ENCODE measurements at places on chromosomes 16 and 17. TPM values are rescaled to one million over a fixed set of nuclear protein-coding genes. Genes with fewer than 3 reads are reported as not detected.
A peak's percentile ranks its signal among the peaks of the same experiment; 100 is the strongest.

DNA sequence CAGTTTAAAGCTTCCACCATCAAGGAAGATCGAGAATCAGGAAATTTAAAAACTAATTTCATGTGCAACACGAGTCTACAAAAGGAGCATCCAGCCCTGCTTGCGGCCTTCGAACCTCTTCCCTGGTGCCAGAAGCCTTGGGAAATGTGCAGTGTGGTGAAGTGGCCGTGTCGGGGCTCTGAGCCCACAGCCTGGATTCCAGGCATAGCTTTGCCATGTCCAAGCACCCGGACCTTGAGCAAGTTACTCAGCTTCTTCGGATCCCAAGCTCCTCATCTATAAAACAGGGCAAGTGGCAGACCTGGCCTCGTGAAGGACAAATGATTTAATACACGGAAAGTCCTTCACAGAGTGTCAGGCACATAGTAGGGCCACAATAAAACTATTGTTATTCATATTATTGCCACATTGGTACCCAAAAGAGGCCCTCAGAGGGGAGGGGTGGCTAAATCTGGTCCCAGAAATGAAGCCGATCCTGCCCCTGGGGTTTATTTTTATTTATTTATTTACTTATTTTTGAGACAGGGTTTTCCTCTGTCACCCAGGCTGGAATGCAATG lies 34.8 kb downstream of the COTL1 start:
- no peak overlapping the region for H3K27ac ChIP-seq
- no peak overlapping the region for H3K4me3 ChIP-seq
- H3K36me3 ChIP-seq, result peaks cover 65% of the 10 kb centered on the region
- DNase-seq, result no peak
- no peaks in the 10 kb centered on the region for H3K27me3 ChIP-seq
- H3K4me1 ChIP-seq, result peaks cover 61% of the 10 kb centered on the region

GRCh38 chr16:83561876-83562275 lies 245.9 kb upstream of the HSBP1 start:
- no peak for DNase-seq
- H3K4me3 ChIP-seq, result no peak overlapping the region
- no peak overlapping the region for H3K27ac ChIP-seq
- no peaks in the 10 kb centered on the region for H3K36me3 ChIP-seq
- H3K4me1 ChIP-seq, result no peaks in the 10 kb centered on the region

DNA sequence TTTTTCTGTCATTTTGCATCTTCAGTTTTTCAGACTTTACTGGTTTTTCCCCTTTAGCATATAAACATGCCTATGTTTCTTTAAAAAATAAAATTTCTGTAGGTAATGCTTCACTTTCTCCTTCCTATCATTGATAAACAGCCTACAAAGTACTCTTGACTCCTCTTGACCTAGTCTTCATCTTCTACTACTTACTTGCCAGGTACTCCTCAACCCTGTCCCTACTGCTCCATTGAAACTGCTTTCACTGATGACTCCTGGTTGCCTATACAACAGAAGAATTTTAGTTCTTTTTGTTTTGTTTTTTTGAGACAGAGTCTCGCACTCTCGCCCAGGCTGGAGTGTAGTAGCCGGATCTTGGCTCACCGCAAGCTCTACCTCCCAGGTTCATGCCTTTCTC lies 7.0 kb downstream of the DDX42 start:
- no peak for DNase-seq
- H3K4me1 ChIP-seq, result peaks cover 63% of the 10 kb centered on the region
- H3K36me3 ChIP-seq, result peaks cover 42% of the 10 kb centered on the region
- no peaks in the 10 kb centered on the region for H3K27me3 ChIP-seq
- peak overlapping the region; percentile 25 for H3K27ac ChIP-seq

DNA sequence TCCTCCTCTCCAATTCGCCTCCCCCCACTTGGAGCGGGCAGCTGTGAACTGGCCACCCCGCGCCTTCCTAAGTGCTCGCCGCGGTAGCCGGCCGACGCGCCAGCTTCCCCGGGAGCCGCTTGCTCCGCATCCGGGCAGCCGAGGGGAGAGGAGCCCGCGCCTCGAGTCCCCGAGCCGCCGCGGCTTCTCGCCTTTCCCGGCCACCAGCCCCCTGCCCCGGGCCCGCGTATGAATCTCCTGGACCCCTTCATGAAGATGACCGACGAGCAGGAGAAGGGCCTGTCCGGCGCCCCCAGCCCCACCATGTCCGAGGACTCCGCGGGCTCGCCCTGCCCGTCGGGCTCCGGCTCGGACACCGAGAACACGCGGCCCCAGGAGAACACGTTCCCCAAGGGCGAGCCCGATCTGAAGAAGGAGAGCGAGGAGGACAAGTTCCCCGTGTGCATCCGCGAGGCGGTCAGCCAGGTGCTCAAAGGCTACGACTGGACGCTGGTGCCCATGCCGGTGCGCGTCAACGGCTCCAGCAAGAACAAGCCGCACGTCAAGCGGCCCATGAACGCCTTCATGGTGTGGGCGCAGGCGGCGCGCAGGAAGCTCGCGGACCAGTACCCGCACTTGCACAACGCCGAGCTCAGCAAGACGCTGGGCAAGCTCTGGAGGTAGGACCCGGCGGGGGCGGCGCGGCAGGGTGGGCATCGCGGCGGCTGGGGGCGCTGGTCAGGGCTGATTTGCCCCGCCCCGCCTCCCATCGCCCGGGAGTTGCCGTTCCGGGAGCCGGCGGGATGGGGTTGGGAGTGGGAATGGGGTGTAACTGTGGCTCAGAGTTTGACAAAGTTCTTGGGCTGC lies 567 bp downstream of the SOX9 start:
- peaks cover 68% of the 10 kb centered on the region for H3K27me3 ChIP-seq
- peaks cover 4% of the 10 kb centered on the region for H3K36me3 ChIP-seq
- peak overlapping the region; percentile 30 for H3K4me3 ChIP-seq
- no peak for DNase-seq

GRCh38 chr17:43935204-43935925 lies 6.9 kb downstream of the PPY start:
- no peak overlapping the region for H3K27ac ChIP-seq
- peaks cover 18% of the 10 kb centered on the region for H3K27me3 ChIP-seq
- DNase-seq, result no peak
- no peaks in the 10 kb centered on the region for H3K36me3 ChIP-seq
- peaks cover 6% of the 10 kb centered on the region for H3K4me1 ChIP-seq

GRCh38 chr16:710500-711075 lies 4.3 kb upstream of the METRN start:
- no peak for DNase-seq
- H3K4me3 ChIP-seq, result no peak overlapping the region
- H3K27ac ChIP-seq, result no peak overlapping the region
- H3K36me3 ChIP-seq, result no peaks in the 10 kb centered on the region

GRCh38 chr16:80741724-80742123 lies 62.7 kb downstream of the CDYL2 start:
- no peak for DNase-seq
- H3K36me3 ChIP-seq, result peaks cover 41% of the 10 kb centered on the region
- H3K4me1 ChIP-seq, result peaks cover 37% of the 10 kb centered on the region

DNA sequence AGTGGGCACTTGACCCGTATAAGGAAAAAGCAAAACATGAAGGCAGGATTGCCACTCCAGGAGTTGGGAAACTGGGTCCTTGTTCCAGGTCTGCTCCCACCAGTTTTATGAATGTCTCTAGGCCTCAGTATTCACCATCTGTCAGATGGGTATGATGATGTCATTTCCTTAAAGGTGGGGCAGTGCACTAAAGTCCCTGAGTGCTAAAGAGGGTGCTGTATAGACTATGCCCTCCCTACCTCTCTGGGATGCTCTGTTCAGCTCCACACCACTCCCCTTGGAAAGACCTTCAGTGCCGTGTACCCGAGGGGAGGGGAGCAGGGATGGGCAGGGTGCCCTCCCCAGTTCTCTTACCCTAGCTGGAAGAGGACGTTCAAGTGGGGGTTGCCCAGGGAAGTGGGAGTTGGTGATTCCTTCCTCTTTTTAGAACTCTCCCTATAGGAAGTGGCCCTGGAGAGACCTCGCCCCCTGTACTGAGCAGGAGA lies 2.2 kb downstream of the LASP1 start:
- peaks cover 72% of the 10 kb centered on the region for H3K4me1 ChIP-seq
- no peaks in the 10 kb centered on the region for H3K27me3 ChIP-seq

DNA sequence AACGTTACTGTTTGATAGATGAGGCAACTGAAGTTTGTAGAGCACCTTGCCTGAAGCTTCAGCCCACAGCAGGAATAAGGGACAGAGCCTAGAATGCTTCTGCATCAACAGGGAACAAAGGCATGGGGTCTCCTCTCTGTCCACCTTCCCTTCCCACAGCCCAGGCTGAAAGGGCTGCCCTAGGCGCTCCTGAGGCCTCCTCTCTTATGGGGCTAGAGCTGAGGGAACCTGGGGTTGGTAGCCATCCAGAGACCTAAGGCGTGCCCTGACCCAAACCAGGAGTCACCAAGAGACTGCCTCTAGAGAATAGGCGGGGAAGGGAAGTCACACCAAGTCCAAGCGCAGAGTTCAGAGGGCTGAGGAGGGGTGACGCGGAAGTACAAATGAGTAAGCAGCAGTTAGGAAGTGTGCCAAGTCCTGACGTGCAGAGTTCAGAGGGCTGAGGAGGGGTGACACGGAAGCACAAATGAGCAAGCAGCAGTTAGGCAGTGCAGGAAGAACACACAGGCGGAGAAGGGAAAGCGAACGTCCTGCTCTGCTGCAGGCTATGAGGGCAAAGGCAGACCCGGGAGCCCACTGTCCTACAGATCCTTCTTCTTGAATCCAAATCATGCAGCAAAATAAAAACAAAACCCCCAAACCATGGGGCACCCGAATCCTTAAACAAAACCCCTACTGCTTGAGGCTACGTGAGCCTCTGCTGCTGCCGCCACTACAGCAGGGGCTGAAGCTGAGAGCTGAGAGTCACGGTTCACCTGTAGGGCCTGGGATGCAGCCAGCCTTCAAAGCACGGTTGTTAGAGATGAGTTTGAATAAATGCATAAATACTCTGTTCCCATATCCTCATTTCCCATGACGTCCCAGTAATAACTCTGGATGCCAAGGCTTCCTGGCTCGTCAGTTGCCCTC lies 2.7 kb upstream of the SPG7 start:
- no peaks in the 10 kb centered on the region for H3K27me3 ChIP-seq
- H3K4me3 ChIP-seq, result peak overlapping the region; percentile 73
- peak overlapping the region; percentile 96 for H3K27ac ChIP-seq
- H3K4me1 ChIP-seq, result peaks cover 39% of the 10 kb centered on the region
- peak; percentile 90 for DNase-seq
- H3K36me3 ChIP-seq, result peaks cover 4% of the 10 kb centered on the region

- no peak overlapping the region for H3K27ac ChIP-seq
- no peaks in the 10 kb centered on the region for H3K4me1 ChIP-seq
- H3K4me3 ChIP-seq, result no peak overlapping the region
- DNase-seq, result no peak
Measured at GRCh38 chr16:84834403-84834772, 14.6 kb downstream of the CRISPLD2 start.

DNA sequence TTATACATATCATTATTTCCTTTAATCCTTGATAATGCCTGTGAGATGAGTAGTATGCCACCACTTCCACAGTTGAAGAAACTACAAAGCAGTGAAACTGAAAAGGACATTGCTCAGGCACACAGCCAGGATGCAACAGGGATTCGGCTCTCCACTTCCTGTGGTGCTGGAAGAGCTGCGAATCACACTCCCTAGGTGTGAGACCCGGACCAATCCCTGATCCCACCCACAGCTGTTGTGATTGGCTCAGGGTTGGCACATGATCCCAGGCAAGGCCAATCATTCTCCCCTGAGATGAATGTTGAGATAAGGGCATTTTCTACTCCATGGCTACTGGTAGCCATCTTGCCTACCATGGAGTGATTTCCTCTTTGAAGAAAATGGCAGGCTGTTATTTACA lies 218.2 kb downstream of the TMEM114 start:
- DNase-seq, result no peak
- no peaks in the 10 kb centered on the region for H3K27me3 ChIP-seq
- no peak overlapping the region for H3K27ac ChIP-seq
- no peaks in the 10 kb centered on the region for H3K4me1 ChIP-seq

DNA sequence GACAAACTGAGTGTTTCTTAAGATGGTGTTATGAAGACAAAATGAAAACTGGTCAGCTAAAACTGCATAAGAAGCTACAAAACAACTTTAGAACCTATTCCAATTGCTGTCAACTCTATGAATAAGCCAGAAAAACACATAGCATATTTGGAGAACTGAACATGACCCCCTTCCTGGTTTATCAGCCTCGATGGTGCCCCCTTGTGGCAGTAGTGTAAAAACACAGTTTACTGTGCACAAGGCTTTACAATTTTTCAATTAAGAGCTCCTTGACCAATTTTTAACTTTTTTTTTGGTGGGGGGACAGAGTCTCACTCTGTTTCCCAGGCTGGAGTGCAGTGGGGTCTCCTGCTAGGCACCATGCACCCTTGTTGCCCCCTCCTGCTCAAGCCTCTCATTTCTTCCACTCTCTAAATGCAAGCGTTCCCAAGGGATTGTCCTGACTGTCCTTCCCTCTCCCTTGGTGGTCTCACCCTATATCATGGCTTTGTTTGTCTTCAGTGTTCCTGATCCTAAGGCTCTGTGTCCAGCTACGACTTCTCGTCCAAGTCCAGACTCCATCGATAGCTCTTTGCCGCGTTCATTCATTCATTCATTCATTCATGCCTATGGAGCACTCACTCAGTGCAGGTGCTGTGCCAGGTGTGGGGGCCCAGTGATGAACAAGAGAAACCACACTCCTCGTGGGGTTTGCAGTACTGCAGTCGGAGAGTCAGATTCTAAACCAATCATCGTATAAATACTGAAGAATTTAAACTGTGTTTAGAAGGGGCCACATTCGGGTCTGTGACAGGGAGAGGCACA lies 7.5 kb downstream of the EIF1 start:
- peak; percentile 91 for DNase-seq
- H3K4me3 ChIP-seq, result no peak overlapping the region
- peak overlapping the region; percentile 1 for H3K27ac ChIP-seq
- no peaks in the 10 kb centered on the region for H3K27me3 ChIP-seq
- peaks cover 34% of the 10 kb centered on the region for H3K4me1 ChIP-seq

Gene RAPGEFL1
- total RNA-seq, result 5.1 TPM

GRCh38 chr16:19375561-19376158 lies 42.0 kb upstream of the TMC5 start:
- H3K36me3 ChIP-seq, result no peaks in the 10 kb centered on the region
- no peak overlapping the region for H3K27ac ChIP-seq
- peaks cover 10% of the 10 kb centered on the region for H3K4me1 ChIP-seq
- H3K27me3 ChIP-seq, result peaks cover 2% of the 10 kb centered on the region
- DNase-seq, result peak; percentile 22
- no peak overlapping the region for H3K4me3 ChIP-seq

DNA sequence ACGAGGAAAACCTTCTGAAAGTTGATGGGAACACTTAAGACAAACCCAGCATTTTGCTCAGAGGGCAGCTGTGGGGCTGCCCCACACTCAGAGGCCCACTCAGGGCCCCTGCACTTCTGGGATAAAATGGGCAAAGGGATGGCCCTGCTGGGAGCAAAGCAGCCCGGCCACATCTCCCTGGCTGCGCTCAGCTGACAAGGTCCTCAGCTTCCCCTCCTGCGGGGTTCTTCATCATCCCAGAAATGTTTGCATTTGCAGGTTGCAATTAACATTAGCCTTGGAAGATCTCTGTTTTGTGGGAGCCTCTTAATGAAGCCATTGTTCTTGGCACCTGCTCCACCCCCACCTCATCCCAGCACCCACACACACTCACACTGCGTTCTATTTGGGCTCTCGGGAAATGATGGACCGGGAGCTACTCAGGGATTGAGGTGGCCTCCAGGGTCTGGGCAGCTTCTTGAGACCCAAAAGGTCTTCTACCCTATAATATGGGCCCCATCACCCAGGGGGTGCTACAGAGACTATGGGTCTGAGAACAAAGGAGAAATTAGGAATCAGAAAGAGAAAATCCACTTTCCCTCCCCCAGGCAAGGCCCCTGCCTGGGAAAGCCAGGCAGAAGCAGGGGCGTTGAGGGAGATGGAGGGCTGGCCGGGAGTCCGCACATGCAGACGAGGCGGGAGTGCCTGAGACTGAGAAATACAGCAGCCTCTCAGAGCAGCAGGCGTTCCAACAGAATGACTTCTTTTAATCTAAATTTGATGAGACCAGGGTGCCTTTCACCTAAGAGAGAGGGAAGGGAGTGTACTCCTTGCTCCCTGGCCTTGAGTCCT lies 53.7 kb upstream of the RPL38 start:
- no peak overlapping the region for H3K27ac ChIP-seq
- H3K4me1 ChIP-seq, result no peaks in the 10 kb centered on the region
- H3K4me3 ChIP-seq, result no peak overlapping the region
